ENCODE measurements at places on chromosomes 12 and 14.
A peak's percentile ranks its signal among the peaks of the same experiment; 100 is the strongest.

GRCh38 chr14:52848626-52849025 is 57.2 kb upstream of the GNPNAT1 start:
- DNase-seq: no peak

GRCh38 chr12:121093487-121093891 is 39.2 kb upstream of the P2RX7 start:
- DNase-seq: no peak

GRCh38 chr12:40752011-40752410 is 59.8 kb downstream of the CNTN1 start:
- DNase-seq: no peak

DNA sequence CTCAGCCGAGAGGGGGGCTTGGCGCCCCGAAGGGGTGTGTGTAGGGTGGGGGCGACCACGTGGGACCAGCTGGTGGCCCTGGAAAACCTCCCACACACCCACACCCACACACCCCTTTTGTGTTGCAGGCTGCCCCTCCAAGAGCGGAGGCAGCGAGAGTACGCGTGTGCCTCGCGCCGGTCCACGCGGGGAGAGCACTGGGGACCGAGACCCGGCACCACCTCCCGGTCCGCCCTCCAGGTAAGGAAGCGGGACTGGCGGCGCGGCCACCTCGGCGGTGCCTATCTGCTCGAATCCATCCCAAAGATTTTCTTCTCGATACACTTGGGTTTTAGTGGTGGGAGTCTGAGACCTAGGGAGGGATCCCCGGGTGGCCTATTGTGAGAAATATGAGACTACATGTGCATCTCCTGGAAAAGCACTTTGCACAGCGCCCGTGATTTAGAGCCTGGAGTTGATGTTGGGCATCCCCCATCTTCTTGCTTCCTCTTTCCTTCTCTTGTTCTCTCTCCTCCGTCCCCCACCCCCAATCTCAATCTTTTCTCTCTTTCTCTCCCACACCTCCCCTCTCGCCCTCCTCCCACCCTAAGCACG is 393 bp downstream of the SYT1 start:
- no peak for DNase-seq

- no peak for DNase-seq
Measured at GRCh38 chr12:113643177-113643974, 171.7 kb upstream of the LHX5 start.

DNA sequence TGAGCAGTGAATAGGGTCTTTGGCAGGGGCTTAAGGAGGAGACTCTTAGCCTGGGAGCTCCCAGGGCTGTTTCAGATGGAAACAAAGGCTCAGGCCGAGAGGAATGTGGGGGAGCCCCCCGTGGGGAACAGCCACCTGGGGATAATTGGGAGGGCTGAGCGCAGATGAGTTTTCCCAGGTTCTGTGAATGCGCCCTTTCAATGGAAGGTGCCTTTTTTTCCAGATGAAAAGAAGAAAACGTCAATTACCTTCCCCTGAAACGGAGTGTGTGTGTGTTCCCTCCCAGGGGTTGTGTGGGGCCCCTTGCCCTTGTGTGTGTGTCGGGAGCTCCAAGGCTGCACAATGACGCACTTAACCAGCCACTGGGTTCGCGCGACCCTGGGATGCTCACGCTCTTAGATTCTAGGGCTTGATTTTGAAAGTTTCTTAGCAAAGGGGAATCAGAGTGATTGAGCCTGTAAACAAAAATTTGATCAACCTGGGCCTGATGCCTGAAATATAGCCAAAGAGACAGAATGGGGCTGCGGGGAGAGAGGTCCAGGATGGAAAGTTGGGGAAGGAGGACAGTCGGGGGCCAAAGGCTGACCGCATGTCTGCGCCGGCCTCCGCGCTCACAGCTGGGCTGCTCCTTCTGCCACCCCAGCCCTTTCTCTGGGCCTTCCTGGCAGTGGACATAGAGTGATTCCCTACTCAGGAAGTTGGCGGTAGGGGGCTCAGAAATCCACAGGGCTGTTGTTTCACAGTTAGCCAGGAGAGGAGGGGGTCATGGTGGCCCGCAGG is 14.6 kb downstream of the MEG3 start:
- no peak for DNase-seq

DNA sequence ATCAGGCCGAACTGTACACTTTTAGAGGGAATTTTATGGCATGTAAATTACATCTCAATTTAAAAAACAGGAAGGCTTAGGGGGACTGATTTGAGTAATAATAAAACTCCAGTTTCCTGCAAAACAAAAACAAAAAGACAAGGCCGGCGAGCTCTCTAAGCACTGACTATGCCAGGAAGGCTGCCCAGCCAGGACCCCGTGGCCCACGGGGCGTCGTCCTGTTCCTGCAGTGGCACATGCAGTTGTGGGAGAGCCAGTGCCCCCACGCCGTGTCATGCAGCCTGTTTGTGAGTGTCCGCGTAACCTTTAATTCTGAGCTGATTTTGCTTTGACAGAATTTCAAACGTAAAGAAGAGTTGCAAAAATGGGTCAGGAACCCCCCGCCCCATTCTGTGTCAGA is 10.5 kb downstream of the XRCC3 start:
- DNase-seq: no peak

- DNase-seq: peak; percentile 54
Measured at GRCh38 chr12:40569626-40570179, 122.5 kb upstream of the CNTN1 start.

DNA sequence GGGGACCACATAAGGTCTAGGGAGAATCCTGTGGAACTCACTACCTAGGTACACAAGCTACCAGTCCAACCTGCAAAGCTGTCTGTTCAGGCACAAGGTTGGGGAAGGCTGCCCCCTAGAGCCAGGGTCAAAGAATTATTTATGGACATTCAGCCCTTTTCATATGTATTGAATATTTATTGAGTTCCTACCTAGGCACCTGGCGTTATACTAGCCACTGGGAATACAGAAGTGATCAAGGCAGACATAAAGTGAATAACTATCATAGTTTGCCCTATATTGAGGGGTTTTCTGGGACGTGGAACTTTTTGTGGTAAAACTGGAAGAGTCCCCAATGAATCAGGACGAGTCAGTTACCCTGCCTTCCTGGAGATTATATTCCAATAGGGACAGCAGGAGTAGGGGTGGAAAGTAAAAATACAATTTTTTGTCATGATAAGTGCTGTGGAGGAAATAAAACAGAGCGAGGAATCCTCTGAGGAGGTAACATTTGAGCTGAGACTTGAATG is 5.8 kb upstream of the SLC48A1 start:
- no peak for DNase-seq

GRCh38 chr12:90479237-90479636 is 475.7 kb downstream of the CCER1 start:
- no peak for DNase-seq

- DNase-seq: no peak
Measured at GRCh38 chr12:97097734-97098133, 190.7 kb downstream of the NEDD1 start.

DNA sequence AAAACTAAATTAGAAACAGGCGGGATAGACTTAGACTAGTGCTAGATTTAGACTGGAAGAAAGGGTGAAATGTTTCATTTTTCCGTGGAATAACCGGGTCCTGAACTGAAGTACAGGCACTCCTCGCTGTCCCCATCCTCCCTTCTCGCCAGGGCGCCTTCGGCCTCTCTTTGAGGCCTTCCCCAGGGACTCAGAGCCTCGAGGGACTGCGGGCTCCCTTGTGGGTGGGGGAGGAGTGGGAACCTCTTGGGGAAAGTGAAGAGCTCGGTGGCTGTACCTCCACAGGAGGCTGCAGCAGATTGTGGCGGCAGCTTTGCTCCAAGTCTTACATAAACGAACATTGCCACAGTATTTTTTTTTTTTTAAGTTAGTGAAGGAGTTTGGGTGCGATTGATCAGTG is 1988.8 kb upstream of the FLRT2 start:
- DNase-seq: no peak

DNA sequence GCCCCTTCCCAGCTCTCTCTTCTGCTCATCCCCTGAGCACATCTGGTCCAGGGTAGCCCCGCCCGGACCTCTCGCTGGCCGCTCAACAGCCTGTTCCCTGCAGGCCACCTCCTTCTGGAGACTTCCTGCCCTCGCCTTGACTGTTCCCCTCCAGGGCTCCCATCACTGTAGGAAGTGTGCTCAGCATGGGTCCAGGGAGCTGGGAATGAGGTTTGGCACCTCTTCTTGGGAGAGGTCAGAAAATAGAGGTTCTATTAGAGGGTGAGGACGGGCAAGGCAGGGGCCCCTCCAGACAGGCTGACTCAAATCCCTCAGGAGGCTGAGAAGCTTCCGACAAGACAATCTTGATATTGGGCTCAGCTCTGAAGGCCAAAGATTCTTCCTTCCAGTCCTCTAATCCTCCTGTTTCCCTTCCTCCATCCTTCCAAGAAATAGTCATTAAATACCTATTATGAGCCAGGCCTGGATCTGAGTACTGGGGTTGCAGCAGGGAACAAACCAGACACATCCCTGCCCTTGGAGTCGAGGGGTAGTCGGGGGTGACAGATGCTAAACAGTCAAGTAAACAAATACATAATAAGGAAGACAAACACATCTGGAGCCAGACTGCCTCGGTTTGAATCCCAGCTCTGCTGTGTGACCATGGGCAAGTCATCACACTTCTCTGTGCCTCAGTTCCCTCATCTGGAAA is 30.6 kb downstream of the CMKLR1 start:
- DNase-seq: no peak
